ENCODE measurements at places on chromosomes 11 and 22.

- no peak for DNase-seq
These were observed 1.5 kb downstream of the CLCF1 start for GRCh38 chr11:67371911-67372320.

- no peak for DNase-seq
These were observed 130.5 kb upstream of the C11orf58 start for GRCh38 chr11:16607675-16608644.

DNA sequence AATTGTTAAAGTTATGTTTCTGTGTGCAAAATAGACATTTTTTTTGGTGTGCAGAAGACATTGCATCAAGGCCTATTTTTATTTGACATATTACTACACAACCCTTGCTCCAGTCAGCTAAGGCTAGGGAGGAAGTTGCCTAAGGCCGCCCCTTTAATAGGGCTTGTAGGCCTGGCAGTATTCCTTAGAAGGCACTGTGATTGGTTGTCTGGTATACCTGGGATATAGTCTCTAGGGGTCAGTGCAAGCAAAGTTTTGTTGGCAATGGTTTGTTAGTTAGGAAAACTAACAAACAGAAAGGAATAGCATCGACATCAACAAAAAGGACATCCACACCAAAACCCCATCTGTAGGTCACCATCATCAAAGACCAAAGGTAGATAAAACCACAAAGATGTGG is 16.9 kb downstream of the CCDC15 start:
- no peak for DNase-seq

GRCh38 chr11:45073685-45074141 is 72.7 kb upstream of the PRDM11 start:
- DNase-seq, result no peak

- no peak for DNase-seq
These were observed 224.9 kb downstream of the DSCAML1 start for GRCh38 chr11:117572129-117572528.

DNA sequence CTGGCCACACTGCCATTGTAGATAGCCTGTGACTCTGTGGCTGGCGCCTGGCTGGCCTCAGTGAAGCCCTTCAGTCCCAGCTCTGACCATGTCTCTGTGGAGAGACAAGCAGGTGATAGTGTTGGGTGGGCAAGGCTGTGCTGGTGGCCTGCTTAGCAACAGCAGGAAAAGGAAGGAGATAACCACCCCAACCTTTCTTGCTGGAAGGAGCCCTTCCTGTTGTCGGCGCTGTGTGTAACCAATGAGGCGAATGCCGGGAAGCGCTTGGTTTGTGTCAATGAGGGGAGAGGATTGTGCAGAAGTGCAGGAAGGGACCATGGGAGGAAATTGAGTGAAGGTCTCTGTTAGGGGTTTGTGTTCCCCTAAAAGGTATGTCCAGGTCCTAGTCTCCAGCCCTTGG is 27.3 kb downstream of the PARVB start:
- no peak for DNase-seq

DNA sequence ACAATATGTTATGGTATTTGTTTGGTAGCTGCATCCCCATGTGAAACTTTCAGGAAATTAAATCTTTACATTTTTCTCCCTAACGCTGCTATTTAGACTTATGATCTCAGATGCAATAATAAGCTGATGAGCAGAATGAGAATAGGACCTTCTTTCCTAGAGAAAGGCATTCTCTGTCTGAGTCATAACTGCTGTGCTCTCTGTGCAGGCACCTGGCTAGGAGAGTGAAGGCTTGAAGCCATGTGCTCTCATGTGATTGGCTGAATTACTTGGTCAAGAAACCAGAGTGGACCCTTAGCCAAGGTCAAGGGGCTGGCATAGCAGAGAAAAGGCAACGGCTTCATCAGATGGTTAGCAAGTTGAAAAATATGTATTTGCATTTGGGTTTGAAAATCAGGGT is 185.0 kb downstream of the ADAMTS15 start:
- no peak for DNase-seq

- no peak for DNase-seq
These were observed 57.9 kb downstream of the PARVA start for GRCh38 chr11:12435264-12435663.

DNA sequence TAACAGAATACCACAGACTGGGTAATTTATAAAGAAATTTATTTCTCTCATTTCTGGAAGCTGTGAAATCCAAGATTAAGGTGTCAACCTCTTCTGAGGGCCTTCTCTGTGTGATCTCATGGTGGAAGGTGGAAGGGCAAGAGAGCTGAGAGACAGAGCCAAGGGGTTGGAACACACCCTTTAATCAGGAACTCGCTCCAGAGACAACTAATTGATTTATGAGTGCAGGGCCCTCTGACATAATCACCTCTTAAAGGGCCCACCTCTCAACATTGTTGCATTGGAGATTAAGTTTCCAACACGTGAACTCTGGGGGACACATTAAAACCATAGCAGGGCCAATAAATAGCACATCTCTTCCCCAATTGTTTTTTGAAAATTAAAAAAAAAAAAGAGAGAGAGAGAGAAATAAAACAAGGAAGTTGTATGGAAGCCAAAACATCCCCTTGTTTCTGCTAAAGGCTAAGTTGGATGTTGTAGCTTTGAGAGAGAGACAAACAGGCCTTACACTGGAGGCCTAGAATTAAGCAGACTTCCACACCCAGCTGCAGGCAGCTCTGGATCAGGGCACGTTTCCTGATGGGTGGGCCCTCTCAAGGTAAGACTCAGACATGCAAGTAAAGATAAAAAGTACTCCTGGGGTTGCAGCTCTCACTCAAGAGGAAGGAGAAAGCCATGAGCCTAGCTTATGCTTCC is 64.1 kb upstream of the BIRC3 start:
- DNase-seq, result no peak

DNA sequence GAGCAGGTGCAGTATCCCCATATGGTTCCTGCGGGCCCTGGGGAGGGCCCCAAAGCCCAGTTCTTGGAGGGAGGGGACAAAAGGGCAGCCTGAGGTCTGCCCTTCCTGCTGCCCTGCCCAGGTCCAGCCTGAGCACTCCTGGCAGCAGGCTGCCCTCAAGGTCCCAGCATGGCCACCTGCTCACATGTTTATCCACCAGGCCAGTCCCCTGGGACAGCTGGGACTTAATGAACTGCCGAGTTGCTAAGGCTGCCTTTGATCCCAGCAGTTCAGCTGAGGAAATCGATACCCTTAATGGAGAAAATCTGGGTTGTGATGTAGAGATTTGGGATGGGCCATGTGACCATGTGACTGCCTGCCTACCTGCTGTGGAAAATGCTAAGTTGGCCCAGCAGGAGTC is 146.2 kb downstream of the TRIM29 start:
- DNase-seq, result no peak

DNA sequence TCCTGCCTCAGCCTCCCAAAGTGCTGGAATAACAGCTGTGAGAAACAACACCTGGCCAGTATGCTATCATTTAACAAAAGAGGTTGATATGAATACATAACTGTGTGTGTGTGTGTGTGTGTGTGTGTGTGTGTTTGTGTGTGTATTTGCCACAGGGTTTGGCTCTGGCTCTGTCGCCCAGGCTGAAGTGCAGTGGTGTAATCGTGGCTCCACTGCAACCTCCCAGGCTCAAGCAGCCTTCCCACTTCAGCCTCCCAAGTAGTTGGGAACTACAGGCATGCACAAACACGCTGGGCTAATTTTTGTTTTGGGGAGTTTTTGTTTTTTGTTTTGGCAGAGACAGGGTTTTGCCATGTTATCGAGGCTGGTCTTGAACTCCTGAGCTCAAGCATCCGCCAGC is 4.7 kb downstream of the SPA17 start:
- DNase-seq, result no peak

GRCh38 chr11:32267679-32268187 is 167.6 kb downstream of the WT1 start:
- no peak for DNase-seq

GRCh38 chr22:44199164-44199563 is 18.4 kb downstream of the PARVG start:
- DNase-seq, result no peak

- peak; percentile 8 for DNase-seq
These were observed 27.3 kb upstream of the MUC5AC start for GRCh38 chr11:1130276-1131032.
